Activated naive CD8-positive, alpha-beta T cell treated with anti-CD3 and anti-CD28 coated beads, Interleukin-2, amount 50 U/mL, for 16 hours (primary cell): ENCODE measurements at places on chromosomes 7 and 10.

GRCh38 chr7:14048889-14049288 lies 59.4 kb upstream of the ETV1 start:
- no peak for DNase-seq

GRCh38 chr7:151838861-151839381 lies 38.0 kb downstream of the PRKAG2 start:
- DNase-seq, result no peak

GRCh38 chr7:47211519-47211973 lies 370.4 kb downstream of the TNS3 start:
- no peak for DNase-seq

GRCh38 chr7:64640504-64640903 lies 25.4 kb upstream of the ZNF107 start:
- DNase-seq, result no peak

- DNase-seq, result peak; percentile 38
These were observed 2.8 kb downstream of the PKD1L1 start for GRCh38 chr7:47945261-47946015.

DNA sequence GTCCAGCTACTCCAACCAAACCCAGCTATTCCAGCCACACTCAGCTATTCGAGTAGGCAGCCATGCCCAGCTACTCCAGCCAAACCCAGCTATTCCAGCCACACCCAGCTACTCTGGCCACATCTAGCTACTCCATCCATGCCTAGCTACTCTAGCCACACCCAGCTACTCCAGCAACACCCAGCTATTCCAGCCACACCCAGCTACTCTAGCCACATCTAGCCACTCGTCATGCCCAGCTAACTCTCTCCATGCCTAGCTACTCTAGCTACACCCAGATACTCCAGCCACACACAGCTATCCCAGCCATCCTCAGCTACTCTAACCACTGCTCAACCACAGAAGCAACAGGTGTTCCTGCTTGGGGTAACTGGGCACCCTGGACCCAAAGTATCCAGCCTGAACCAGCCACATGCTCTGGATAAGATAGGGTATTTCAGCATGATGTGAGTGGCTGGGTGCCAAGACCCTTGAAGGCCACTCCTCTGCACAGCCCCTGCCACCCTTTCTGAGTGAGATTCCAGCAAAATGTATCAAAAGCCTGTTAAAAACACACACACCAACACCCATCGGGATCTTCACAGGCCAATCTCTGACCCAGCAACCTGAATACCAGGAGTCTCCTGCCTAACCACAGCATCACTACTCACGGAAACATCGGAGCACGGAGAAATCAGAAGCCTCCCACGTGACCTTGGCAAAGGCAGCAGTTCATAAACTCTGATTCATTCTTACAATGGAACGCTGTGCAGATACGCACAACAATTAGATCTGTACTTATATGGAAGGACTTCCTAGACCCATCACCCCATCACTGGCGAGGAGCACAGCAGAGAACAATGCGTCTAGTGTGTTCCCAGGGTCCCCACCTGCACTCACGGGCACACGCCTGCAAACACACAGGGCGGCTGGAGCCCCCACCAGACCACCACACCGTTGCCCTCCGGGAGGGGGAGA lies 51.8 kb upstream of the DNAAF5 start:
- no peak for DNase-seq

GRCh38 chr10:103504181-103504783 lies 10.8 kb downstream of the NEURL1 start:
- DNase-seq, result no peak

DNA sequence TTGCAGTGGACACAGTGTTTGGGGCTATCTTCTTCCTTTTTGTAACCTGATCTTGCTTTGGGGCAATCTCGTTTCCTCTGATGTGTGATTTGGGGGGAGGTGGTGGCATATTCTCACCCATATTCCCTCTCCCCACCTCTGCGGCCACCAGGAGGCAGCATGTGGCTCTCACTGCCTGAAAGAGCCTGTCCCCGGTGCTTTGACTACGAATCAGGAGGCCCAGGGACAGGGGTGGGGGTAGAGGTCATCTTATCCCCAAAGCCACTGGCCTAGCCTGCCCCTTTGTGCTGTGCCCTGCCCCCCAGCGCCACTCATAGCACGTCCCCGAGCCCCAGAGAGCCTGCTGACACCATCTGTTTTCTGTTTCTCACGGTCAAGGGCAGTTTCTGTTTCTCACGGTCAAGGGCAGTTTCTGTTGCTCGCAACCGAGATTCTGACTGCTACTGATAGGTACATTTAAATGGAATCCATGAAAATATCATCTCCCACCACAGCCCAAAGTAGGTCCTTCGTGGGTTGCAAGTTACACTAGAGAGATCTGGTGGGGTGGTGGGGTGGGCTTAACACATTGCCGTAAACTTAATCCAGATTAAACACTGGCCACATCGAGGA lies 28.2 kb downstream of the PHYH start:
- no peak for DNase-seq

DNA sequence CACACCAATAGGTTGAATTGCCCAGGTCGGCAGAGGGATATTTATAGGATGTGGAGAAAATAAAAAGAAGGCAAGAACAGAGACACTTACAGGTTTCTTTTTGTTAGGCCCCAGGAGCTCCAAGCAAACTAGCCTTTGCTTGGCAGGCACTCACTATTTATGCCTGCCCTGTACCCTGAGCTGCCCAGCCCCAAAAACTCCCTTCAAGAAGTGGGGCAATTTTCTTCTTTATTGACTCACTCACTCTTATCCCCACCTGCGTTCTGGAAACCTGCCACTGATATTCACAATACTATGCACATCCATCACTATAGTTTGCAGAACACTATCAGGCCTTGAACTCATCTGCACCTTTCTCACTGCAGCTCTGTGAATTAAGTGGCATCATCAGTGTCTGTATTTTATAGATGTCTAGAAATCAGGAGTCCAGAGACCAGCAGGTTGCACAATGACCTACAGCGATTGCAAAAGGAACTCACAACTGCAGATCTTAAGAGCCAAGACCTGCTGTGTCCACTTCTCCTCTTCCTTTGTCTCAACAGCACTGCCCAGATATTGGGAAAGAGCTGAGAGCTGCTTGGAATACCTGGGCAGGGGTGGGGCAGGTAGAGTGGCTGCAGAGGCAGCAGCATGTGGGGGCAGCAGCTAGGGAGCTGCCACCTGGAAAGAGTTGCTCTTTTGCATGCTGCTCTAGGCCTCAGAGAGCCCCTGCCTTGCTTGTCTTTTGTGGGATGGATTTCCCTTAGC lies at the start of gene SFTPD:
TSS of gene SFTPD (minus strand) at position 130 of the 747 bp plus-strand sequence. CDS start 2,446 bp downstream, outside the sequence.
- no peak for DNase-seq

GRCh38 chr7:122889116-122889515 lies 2.9 kb upstream of the CADPS2 start:
- no peak for DNase-seq

DNA sequence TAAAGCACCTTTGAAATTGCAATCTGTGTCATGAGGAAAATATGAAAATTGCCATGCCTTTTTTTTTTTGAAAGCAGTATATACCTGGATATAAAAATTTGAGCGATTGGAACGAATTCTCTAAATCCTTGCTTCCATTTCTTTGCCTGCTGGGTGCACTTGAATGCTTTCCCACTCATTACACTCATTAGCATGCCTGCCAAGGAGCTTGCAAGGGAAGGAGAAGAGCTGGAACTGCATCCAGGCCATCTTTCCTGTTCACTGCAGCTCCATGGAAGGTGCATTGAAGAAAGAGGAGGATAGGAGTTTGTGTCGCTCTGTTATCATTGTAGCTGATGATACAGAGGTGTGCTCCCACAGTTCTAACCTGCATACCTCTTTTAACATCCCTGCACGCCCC lies 102.4 kb upstream of the GJD4 start:
- DNase-seq, result no peak

DNA sequence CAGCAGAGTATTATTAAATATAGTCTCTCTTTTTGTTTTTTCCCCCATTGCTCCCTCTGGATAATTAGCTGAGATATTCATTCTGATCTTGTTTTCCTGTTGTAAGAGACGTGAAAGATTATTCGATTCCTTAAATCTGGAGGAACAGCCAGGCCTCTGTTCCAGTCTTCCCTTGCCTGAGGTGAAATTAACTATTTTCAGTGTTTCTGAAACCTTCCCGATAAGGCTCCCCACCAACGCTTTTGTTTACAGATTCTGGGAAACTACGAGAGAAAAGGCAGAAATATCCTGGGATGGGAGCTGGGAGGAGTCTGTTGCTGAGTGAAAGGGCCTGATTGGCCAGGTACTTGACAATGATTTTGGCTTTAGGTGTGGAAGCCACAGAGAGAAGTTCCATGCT lies 63.6 kb upstream of the AGR3 start:
- no peak for DNase-seq

- DNase-seq, result no peak
These were observed 12.4 kb upstream of the SCRN1 start for GRCh38 chr7:30001998-30002397.

DNA sequence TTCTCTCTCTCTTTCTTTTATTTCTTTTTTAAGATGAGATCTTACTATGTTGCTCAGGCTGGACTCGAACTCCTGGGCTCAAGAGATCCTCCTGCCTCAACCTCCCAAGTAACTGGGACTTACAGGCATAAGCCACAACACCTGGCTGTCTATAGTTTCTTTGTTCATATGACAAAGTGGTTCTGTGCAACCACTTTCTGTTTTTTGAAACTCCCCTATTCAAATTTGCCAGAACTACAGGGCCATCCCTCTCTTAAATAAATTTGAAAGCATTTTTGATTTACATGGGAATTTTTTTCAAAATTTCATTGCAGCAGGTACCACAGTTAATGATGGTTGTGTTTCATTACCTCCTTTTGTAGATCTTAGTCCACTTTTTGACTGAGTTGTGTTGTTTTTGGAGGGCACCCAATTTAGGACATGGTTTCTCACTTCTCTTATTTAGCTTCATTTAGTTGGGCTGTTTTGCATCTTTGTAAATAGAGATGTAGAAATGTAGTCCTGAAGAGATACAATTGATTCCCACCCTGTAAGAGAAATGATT lies 119.2 kb downstream of the LRRC4 start:
- DNase-seq, result no peak

DNA sequence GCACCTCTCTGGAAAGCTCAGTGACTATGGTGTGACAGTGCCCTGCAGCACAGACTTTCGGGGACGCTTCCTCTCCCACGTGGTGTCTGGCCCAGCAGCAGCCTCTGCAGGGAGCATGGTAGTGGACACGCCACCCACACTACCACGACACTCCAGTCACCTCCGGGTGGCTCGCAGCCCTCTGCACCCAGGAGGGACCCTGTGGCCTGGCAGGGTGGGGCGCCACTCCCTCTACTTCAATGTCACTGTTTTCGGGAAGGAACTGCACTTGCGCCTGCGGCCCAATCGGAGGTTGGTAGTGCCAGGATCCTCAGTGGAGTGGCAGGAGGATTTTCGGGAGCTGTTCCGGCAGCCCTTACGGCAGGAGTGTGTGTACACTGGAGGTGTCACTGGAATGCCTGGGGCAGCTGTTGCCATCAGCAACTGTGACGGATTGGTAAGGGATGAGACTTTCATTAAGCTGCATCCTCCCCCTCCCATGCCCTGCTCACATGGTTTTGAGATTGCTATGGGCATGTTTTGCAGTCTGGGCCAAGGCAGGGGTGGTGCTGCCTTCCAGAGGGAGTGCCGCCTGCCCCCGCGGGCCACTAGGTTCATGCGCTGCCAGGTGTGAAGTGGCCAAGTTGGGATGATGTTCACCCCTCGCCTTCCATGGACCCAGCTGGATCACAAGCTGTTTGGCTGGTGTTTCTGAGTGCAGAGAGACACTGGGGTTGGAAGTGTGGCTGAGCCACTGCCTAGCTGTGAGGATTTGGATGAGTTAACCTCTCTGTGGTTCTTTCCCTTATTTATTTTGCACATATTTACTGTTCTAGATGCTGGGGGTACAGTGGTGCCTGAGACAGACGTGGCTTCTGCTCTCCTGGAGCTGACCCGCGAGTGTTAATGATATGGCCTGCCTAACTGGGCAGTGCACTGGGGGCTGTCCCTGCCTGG lies 2.5 kb downstream of the ADAMTS14 start:
- DNase-seq, result no peak

- DNase-seq, result no peak
These were observed 12.2 kb upstream of the LGI1 start for GRCh38 chr10:93745408-93746065.

GRCh38 chr7:33459340-33459751 lies 330.0 kb downstream of the BBS9 start:
- no peak for DNase-seq

DNA sequence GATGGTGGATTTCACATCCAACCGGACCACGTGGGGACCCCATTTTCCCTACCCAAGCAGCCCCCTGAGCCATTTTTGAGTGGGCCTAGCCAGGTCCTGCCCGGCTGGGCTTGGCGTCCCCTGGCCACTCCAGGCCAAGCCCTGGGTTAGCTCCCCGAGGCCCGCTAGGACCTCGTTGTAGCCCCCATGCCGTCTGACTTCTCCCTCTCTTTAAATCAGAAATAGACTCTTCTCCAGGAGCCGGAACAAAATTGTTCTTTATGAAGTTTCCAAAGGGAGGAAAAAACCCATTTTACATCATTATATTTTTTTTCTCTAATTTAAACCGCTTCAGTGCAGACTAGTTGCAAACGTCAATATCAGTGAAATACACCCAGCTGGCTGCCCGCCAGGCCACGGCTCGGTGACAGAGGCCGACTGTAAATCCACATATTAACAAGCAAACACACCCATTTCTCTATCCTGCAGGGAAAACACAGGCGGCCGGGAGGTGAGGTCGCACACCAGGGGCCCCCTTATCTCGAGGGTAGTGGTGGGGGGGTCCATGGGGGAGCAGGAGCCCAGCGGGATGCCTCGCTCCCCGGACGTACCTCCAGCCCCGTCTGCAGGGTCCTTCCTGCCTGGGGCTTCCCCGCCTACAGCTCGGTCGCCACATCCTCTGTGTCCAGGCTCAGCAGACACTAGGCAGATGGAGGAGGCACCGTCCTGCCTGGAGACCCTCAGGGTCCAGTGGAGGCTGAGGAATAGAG lies 72.7 kb downstream of the ELFN1 start:
- DNase-seq, result no peak

DNA sequence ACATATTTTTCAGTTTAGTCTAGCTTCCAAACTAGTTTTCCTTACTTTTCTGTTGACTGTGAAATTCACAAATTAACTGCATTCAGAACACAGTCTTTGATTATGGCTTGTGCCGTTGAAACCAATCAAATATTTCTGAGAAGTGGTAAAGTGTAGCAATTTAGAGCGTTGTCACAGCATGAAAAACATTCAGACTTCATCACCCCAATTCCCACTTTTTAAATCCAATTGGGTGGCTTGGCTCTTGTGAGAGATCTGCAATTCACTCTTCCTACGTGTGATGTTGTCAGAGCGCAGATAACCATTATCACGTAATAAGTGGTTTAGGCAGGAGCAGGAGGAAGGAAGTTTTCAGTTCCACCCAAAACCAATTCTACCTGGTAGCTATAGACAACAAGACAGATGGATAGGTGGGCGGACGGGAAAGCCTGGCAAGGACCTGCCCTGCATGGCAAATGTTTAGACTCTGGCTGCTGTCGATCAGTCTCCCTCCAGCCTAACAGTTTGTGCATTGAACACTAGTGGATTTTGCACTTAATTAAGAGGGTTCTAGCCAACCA lies 8.9 kb downstream of the COBL start:
- DNase-seq, result no peak

DNA sequence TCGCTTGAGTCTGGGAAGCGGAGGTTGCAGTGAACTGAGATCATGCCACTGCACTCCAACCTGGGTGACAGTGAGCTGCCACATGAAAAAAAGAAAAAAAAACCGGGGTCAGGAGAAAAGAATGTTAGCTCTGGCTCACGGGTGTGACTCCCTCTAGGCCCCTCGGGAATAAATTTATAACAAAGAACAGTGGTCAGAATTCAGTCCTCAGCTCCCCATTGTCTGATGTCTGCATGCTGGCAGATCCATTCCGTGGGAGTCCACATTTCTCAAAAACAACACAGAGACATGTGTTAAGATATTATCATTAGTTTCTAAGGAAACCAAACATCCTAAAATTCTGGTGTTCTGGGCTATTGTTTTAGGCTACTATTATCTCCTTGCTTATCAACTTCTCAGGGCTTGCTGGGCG lies 90.6 kb downstream of the MARCHF5 start:
- no peak for DNase-seq
